ENCODE measurements at places on chromosomes 5 and 9.

- no peak for DNase-seq
Measured at GRCh38 chr5:7957329-7957728, 88.4 kb downstream of the MTRR start.

- DNase-seq: no peak
Measured at GRCh38 chr5:121171361-121171760, 680.3 kb upstream of the FTMT start.

GRCh38 chr9:98755006-98755618 is 41.2 kb downstream of the ANKS6 start:
- DNase-seq: no peak

DNA sequence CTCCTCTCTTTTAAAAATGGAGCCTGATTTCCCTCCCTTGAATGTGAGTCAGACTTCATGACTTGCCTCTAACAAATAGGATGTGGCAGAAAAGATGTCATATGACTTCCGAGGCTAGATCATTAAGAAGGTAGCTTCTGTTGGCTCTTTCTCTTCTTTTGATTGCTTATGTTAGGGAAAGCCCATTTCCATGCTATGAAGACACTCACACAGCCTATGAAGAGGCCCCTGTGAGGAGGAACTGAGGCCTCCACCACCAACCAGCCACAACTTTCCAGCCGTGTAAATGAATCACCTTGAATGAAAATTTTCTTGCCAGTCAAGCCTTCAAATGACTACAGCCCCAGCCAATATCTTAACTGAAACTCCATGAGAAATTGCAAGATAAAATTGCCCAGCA is 413.4 kb downstream of the TMEM38B start:
- DNase-seq: no peak

GRCh38 chr5:109161914-109162683 is 247.7 kb downstream of the PJA2 start:
- DNase-seq: no peak

Measured in GM04504 (cell line).